Stimulated activated CD8-positive, alpha-beta memory T cell treated with anti-CD3 and anti-CD28 coated beads, Interleukin-2, amount 100 ng/mL, for 1 hour (primary cell): ENCODE measurements at places on chromosomes 13 and 19.

- DNase-seq: no peak
Observed at GRCh38 chr13:30880856-30881155, 25.3 kb upstream of the MEDAG start.

GRCh38 chr13:109602356-109602755 lies 184.0 kb downstream of the IRS2 start:
- no peak for DNase-seq

DNA sequence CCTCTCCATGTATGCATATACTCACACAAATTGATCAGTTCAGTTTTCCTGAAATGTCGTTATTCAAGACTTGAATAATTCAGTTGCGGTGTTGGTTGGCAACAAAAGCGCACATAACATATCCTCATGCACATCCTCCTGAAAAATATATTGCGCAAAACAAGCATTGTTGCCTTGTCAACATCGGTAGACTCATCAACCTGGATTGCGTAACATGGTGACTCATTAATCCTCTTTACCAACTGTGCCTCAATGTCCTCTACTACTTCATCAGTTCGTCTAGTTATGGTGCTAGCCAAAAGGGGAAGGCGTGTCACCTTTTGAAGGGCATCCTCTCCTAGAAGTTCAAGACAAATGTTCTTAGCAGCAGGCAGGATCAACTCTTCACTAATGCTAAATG lies 357.7 kb downstream of the LMO7 start:
- DNase-seq: no peak

DNA sequence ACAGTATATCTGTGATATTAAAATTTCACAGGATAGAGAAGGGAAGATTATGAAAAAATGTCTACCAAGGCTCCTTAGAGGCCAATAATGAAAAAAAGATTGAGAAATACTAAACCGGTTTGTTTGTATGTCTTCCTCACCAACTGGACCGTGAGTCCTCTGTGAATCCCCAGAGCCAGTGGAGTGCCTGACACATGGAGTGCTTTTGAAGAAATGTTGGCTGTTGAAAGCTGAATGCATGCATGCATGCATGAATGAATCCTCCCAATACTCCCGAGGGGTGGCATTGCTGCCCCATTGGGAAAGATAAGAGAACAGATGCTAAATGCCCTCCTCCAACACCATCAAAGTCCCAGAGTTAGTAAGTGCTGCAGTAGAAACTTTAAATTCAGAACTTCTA lies 152.7 kb upstream of the SERP2 start:
- no peak for DNase-seq

DNA sequence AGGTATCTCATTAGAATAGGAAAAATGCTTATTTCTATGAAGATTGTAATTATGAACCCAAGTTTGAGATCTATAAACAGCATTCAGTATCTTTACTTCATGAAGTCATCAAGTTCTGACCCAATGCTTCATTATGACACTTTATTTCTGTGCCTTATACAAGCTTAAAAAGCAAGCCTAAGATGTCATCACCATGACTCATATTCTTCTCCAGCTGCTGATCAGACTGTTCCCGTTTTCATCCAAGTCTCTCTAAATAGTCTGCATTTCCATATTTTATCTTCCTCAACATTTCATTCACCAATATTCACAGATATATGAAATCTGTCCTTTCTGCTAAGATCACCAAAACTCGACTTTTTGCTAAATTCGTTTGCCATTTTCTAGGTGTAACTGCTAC lies 1247.2 kb upstream of the PRR20A start:
- no peak for DNase-seq

DNA sequence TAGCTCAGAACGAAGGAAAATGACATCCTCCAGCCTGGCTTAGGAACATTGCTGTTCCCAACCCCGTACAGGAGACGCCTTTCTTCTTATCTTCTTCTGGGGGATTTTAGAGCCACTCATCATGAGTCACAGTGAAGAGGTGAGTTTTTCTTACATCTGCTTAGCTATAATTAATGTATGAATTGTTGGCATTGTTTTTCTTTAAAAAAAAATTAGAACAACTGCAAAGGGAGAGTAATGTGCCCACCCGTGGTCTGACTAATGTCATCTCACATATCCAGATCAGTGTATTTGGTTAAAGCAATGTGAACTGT lies 310.6 kb upstream of the TSHZ3 start:
- DNase-seq: no peak
